Activated naive CD4-positive, alpha-beta T cell treated with anti-CD3 and anti-CD28 coated beads, Interleukin-2, amount 10 ng/mL, durations not matched to agents 7 days and 5 days (primary cell): ENCODE measurements at places on chromosomes 11 and 22.

DNA sequence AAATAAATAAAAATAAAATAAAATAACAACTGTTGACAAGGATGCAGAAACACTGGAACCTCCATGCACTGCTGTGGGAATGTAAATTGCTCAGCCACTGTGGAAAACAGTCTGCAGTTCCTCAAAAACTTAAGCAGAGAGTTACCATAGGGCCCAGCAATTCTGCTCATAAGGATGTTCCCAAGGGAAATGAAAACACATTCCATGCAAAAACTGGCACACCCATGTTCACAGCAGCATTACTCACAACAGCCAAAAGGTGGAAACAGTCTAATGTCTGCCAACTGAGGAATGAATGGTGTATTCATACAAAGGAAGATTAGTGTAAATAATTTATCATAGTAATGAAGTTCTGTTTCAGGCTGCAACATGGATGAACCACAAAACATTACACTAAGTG is 3.2 kb upstream of the KRTAP5-10 start:
- no peaks in the 10 kb centered on the region for H3K36me3 ChIP-seq
- H3K4me1 ChIP-seq, result no peaks in the 10 kb centered on the region
- no peak overlapping the region for H3K4me3 ChIP-seq
- DNase-seq, result no peak
- H3K27ac ChIP-seq, result no peak overlapping the region

DNA sequence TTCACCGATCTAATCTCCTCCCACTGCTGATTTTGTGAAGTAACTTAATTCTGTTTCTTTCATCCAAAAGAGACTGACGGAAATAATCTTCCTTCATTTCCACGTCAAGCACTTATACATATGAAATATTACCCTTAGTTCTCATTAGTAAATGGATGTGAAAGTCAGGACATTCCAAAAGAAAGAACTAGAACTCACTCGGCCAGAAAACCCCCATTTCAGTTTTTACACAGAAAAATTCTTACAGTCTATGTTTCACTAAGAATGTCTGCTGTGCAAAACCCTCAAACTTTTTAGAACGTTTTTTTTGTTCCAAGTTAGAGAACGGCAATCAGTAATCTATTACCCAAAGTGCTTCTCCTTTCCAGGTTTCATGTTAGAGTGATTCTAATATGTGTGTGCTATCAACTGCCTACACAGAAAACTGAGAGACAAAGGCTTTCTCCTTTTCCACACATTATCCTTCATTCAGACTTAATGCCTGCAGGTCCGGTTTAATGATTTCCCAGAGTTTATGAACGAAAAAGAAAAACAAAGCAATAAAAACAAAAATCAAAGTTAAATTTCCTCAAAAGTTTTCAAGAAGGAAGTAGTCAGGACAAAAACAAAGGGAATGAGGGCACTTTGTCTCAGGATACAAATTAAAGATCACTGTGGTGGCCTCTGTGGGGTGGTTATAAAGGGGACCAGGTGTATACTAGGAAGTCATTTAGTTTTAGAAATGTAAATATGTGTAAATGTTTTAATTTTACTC is 11.3 kb upstream of the SESN3 start:
- no peak overlapping the region for H3K27ac ChIP-seq
- no peaks in the 10 kb centered on the region for H3K27me3 ChIP-seq
- H3K36me3 ChIP-seq, result no peaks in the 10 kb centered on the region
- no peaks in the 10 kb centered on the region for H3K4me1 ChIP-seq
- no peak overlapping the region for H3K4me3 ChIP-seq
- DNase-seq, result no peak

DNA sequence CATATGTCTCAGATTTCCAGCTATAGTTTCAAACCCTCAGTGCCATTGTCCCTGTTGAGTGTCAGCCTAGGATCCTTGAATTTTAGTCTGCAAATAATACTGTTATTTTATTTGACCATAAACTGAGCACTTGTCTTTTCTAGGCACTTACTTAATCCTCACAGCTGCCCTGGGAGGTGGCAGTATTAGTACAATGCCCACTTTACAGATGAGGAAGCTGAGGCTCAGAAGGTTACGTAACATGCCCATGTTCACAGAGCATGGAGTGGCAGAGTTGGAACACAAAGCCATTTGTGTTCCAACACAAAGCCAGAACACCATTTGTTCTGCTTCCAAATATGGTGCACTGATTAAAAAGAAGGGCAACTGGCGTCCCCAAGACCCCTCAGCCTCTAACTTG is 38.2 kb upstream of the ALX4 start:
- DNase-seq, result no peak
- no peak overlapping the region for H3K4me3 ChIP-seq
- H3K27me3 ChIP-seq, result peaks cover 49% of the 10 kb centered on the region
- H3K36me3 ChIP-seq, result no peaks in the 10 kb centered on the region
- no peak overlapping the region for H3K27ac ChIP-seq

DNA sequence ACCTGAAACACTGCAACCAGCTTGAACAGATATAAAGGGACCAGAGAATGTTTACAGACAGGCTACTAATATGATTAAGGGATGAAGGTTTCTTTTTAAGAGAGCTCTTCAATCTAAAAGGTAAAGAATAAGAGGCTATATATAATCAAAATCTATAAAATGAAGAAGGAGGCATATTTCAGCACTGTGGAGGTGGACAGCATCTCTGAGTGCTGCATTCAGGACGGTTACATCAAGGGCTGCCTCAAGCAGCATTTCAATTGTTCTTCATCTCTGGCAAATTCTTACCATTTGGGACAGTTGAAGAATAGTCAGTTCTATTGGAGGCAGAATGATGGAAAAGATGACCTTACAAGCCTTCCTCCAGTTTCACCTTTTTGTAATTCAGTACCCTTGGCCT is 139.6 kb upstream of the LMO1 start:
- no peaks in the 10 kb centered on the region for H3K27me3 ChIP-seq
- no peak overlapping the region for H3K27ac ChIP-seq
- no peaks in the 10 kb centered on the region for H3K36me3 ChIP-seq
- H3K4me1 ChIP-seq, result no peaks in the 10 kb centered on the region
- DNase-seq, result no peak

GRCh38 chr11:803770-804598 is 1.0 kb downstream of the PIDD1 start:
- peak overlapping the region; percentile 84 for H3K27ac ChIP-seq
- no peaks in the 10 kb centered on the region for H3K27me3 ChIP-seq
- peaks cover 40% of the 10 kb centered on the region for H3K4me1 ChIP-seq
- no peak for DNase-seq
